ENCODE measurements at places on chromosomes 13 and 19.

DNA sequence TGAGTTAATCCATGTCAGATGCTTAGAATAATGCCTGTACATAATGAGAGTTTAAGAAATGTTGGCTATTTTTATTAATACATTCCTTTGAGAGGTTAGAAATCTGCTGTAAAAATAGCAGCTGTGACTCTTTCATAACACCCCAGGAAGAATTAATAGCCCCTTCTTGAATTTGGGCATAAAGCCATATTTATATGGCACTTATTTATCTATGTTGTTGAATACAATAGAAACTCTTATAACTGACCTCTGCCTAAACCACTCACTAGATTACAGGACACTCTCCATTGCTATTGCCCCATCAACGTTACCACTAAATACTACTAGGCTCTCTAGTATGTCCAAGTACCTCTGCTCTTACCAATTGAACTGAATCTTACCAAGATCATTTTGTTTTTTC is 16.3 kb downstream of the NEK5 start:
- DNase-seq = no peak

- no peak for DNase-seq
Observed at GRCh38 chr19:47095476-47096099, 18.0 kb downstream of the ZC3H4 start.

DNA sequence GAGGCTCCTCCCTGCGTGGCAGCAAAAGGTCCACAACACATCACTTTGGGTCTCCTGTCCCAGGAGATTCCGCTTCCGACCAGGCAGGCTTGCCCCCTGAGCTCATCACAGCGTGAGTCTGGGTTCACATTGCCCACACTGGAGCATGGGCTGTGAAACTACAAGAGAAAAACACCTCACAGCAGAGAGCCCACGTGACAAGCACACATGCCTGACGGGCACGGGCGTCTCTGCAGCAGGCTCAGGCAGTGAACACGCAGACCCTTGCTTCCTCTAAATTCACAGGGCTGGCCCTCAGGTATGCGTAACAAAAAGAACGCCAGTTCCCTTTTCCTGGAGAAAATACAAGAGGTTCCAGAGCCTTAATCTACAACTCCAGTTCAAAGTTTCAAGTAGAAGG is 41.9 kb downstream of the RASA3 start:
- DNase-seq = no peak

DNA sequence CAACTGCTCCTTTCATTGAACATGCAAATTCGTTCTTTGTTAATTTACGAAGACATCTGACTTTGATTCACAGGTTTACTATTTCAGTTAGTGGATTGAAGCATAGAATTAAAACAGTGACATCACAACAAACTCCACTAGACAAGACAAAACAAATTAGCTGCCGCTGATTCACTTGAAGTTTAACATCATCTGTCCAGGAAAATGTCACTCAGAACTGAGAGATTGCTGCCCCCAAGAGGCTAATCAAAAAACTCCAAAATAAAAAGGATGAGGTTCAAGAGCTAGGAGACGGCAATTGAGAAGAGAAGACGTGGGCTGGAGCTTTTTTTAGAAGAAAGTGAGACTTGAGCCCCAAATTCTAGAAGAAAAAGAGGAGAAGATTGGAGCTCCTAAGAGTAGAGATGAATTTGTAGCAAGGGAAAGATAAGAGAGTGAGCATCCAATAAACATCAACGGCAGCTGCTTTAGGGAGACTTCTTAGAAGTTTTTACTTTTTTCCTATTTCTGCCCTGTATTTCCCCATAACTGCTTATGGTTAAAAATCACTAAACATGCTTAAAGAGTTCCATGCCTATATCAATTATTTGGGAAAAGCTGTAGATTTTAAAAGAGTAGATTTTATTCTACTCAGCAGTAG is 40.8 kb upstream of the TPP2 start:
- DNase-seq = peak; percentile 84

- no peak for DNase-seq
Observed at GRCh38 chr13:39590466-39591036, 12.4 kb downstream of the LHFPL6 start.

DNA sequence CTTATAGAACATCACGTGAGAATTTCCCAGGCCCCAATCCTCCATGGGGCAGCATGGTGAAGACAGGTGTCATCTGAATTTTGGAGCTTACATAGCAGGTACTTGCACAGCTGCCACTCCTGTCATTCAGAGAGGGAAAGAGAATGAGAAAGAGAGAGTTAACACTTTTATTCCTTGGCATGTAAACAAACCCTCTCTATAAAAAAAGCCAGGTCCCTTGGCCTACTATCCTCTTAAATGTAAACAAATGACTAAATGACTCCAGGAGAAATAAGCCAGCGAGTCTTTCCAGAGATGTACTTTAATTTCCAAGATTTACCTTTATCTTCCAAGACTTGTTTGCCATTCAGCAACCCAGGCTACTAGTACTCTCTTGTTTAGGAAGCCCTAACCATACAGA is 195.3 kb upstream of the HTR2A start:
- no peak for DNase-seq

GRCh38 chr19:48271531-48272151 is 1.8 kb downstream of the ZNF114 start:
- peak; percentile 62 for DNase-seq

GRCh38 chr13:23159760-23160637 is 20.8 kb upstream of the SGCG start:
- peak; percentile 12 for DNase-seq

- DNase-seq = no peak
Observed at GRCh38 chr13:106489849-106490568, 45.5 kb downstream of the EFNB2 start.

DNA sequence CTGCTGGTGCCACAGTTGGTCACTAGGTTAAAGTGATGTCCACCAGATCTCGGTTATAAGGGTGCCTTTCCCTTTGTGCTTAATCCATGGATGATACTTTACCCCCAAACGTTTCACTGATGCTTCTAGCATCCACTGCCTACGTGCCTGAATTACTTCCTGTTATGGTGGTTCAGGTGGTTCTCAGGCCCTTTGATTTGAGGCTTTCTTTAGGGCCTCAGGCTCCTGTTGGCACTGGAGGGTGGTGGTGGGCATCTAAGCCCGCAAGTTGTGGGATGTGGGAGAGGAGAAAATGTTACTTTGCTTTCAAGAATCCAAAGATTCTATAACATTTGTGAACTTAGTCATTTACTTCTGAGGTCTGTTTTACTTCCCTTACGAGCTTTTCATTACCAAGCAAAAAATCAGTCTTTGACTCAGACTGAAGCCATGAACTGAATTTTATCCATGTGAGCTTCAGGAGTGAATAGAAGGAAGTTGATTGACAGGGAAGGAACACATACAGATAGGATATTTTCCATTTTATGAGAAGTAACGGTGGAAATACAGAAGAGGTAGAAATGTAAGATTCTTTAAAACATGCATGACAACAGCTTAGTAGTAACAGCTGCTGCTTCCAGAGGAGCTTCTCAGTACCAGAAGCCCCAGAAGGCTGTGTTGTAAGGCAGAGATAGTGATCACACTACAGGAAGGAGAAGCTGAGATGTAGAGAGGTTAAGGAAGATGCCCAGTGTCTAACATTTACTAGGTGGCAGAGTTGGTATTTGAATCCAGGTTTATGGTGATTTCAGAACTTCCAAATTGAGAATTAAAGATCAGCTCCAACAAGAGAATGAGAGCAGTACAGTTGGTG is 65.0 kb downstream of the ARHGEF7 start:
- DNase-seq = no peak

- DNase-seq = no peak
Observed at GRCh38 chr13:112641456-112642089, 48.3 kb upstream of the ATP11A start.

- peak; percentile 60 for DNase-seq
Observed at GRCh38 chr13:114161644-114162532, 17.2 kb upstream of the CFAP97D2 start.

GRCh38 chr13:91816263-91816807 is 417.9 kb downstream of the GPC5 start:
- DNase-seq = peak; percentile 18

DNA sequence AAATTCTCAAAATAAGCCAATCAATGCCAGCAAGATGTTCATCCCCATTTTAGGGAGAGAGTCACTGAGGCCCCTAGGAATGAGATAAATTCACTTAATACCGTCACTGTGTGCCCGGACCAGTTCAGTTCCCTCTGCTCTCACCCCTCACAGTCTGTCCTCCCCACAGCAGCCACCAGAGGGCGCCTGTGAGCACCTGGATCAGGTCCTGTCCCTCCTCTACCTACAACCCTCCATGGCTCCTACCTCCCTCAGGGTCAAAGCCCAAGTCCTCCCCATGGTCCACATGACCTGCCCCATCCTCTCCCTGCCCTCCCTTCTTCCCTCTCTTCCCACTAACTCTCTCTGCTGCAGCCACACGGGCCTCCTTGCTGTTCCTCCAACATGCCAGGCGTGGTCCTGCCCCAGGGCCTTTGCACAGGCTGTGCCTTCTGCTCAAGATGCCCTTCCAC is 42.0 kb upstream of the NFIC start:
- DNase-seq = peak; percentile 62

GRCh38 chr19:13842291-13843103 is 34.4 kb upstream of the NANOS3 start:
- peak; percentile 76 for DNase-seq

GRCh38 chr13:75770164-75770563 is 134.0 kb downstream of the LMO7 start:
- no peak for DNase-seq

GRCh38 chr13:100434010-100434763 is 154.4 kb downstream of the GGACT start:
- DNase-seq = no peak

GRCh38 chr19:757811-758668 is 7.1 kb downstream of the MISP start:
- DNase-seq = no peak

DNA sequence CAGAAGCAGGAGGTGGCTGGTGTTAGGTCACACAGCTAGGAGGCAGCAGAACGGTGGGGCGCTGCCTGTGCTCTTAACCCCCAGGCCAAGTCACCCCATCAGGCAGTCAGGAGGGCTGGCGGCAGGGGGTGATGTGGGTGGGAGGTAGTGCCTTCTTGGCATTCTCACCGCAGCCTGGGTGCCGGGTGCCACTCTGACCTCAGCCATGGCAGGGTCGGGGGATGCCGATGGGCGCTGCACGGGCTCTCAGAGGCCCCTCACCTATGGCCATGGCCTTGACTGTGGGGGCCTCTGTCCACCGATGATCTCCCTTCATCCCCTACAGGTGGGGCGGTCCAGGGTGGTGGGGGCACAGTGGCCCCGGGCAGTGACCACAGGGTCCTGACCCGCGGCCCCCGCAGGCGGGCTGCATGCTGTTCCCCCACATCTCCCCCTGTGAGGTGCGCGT is 5.6 kb downstream of the PTOV1 start:
- no peak for DNase-seq

DNA sequence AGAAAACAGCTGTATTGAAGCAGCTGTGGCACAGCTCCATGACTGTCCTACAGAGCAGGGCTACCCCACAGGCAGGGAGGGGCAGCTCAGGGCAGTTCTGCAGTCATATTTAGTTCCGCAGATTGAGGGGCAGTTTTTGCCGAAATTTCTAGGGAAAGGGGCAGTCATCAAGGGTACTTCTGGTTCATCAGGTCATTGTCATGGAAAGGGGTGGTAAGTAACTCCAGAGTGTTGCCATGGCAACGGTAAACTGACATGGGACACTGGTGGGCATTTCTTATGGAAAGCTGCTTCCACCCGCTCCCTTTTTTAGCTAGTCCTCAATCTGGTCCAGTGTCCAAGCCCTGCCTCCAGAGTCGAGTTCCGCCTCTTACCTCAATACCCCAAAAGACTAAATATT is 702.8 kb downstream of the LIG4 start:
- DNase-seq = no peak

- DNase-seq = peak; percentile 75
Observed at GRCh38 chr19:3248728-3249326, 24.4 kb downstream of the CELF5 start.

DNA sequence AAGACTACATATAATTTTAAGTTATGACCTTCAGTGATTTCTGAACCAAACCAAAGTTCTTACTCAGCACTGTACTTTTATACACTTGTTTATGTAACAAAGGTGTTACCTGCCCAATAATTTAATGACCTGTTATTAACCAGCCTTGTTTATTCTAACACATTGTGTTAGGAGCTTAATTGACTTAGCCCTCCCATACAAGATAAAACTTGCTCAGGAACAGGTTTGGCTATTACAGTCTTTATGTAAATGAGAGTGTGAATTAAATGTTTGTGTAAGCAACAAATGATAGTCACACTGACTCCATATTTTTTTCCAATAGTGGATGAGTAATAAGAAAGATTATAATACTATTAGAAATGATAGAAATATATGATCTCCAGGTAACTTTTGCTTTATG is 51.8 kb upstream of the MYCBP2 start:
- no peak for DNase-seq

DNA sequence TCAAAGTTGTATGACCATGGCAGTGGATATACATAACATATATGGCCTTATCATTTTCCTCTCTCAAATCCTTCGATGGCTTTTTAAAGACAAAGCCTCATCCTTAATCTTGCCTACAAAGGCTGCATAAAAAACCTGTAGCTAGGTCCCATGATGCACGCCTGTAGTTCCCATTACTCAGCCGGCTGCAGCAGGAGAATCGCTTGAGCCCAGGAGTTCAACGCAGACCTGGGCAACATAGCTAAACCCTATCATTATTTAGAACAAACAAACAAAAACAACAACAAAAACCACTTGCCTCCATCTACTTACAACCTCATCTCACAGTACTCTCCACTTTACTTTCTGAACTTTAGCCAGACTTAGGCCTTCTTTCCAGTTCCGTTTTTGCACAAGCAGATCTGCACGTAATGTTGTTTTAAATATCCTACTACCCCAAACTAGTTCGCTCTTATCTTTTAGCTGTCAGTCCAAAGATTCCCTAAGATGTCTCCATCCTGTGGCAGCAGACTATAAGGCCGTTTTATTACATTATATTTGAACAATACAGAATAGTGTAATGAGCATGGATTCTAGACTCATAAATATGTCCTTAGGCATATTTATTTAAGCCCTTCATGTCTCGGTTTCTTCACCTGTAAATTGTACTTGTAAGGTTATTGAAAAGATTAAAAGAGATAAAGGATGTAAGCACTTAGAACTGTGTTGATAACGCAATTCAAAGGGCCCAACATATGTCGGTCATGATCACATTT is 969 bp upstream of the POMP start:
- peak; percentile 23 for DNase-seq

GRCh38 chr19:49151267-49152118 is 3.7 kb downstream of the HRC start:
- DNase-seq = peak; percentile 94

DNA sequence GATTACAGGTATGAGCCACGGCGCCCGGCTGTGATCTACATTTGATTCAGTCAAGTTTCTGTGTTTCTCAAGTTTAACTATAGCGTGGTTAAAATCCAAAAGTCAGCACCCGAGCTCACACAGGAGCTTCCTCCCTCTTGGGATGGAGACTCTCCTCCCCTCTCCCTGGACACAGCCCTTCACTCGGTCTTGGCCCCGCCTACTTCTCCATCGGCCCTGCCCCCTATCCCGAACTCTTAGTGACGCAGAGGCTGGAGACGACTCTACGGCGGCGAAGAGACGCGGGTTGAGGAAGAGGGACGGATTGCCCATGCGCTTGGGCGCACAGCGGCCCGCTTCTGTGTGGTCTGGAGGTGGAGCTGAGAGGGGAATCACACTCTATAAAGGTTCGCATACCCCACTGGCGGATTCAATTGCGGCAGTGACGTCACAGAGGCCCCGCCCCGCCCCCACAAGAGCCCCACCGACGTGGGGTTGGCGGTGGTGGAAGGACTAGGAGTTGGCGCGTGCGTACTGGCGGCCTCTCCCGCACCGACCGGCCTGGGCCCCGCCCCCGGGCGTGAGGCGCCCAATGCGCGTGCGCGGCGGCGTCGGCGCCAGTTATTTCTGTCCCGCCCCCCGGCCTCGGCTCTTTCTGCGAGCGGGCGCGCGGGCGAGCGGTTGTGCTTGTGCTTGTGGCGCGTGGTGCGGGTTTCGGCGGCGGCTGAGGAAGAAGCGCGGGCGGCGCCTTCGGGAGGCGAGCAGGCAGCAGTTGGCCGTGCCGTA is at the start of gene TRIM28:
Gene TRIM28 (plus strand): TSS at position 239 of the 765 bp plus-strand sequence. CDS start 694 bp downstream, outside the sequence.
- peak; percentile 100 for DNase-seq

Measured in A673 (cell line).